ENCODE measurements at places on chromosomes 7 and 10. TPM values are rescaled to one million over a fixed set of nuclear protein-coding genes. Genes with fewer than 3 reads are reported as not detected.

Gene CDK5
- 23.5 TPM for total RNA-seq

- H3K4me1 ChIP-seq: no peaks in the 10 kb centered on the region
- H3K27ac ChIP-seq: no peak overlapping the region
- no peak overlapping the region for H3K4me3 ChIP-seq
These were observed 212.6 kb upstream of the HABP2 start for GRCh38 chr10:113340282-113340681.

Gene WEE2
- total RNA-seq: not detected

DNA sequence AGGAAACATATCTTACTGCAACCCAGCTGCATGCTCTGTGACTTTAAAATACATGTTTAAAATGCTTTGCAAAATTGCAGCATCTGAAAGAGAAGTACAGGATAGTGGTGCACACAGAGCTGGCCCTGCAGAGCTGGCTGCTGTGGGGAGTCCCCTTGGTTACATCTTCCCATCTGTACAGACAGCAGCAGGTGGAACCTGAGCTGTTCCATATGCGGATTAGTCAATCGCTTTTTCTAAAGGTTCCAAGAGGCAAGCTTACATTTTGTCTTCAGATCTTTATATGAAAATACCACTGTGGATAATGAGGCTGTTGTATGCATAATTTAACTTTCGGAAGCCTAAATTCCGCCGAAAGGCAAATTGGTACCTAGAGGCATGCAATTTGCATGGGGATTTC, 444.1 kb downstream of the NRG3 start:
- H3K4me1 ChIP-seq: peaks cover 12% of the 10 kb centered on the region
- H3K27ac ChIP-seq: no peak overlapping the region
- H3K27me3 ChIP-seq: no peaks in the 10 kb centered on the region
- no peak overlapping the region for H3K4me3 ChIP-seq
- no peaks in the 10 kb centered on the region for H3K36me3 ChIP-seq
- no peak for DNase-seq

DNA sequence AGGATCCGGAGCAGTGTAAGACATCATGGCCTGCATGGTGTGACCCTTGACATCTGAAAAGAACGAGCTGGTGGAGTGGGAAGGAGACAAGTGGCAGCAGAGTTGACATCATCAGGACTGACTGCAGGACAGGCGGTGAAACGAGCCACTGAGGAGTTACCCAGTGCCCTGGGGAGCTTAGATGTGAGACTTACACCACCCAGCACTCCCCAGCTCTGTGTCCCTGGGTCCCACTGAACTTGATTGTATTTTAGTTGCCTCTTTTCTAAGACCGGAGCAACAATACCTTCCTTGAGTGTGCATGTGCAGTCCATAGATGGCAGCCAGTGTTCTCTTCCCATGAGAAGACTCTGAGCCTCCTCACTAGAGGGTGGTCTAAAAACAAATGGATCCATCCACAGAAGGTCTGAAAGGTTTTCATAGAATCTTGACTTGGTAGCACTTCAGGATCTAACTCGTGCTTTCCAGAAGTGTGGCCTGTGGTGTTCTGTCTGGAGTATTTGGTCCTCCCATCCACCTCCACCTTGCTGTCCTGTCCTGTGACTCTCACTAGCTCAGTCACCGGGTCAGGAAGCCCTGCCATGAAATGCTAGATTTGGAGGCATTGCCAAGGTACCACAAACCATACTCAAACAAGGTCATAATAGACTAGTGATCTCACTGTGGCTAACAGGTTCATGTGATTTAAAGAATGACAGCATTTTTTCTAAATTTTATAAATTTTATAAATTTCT, 59.0 kb downstream of the IKZF1 start:
- no peak overlapping the region for H3K27ac ChIP-seq
- no peak for DNase-seq
- H3K36me3 ChIP-seq: no peaks in the 10 kb centered on the region
- no peaks in the 10 kb centered on the region for H3K4me1 ChIP-seq

DNA sequence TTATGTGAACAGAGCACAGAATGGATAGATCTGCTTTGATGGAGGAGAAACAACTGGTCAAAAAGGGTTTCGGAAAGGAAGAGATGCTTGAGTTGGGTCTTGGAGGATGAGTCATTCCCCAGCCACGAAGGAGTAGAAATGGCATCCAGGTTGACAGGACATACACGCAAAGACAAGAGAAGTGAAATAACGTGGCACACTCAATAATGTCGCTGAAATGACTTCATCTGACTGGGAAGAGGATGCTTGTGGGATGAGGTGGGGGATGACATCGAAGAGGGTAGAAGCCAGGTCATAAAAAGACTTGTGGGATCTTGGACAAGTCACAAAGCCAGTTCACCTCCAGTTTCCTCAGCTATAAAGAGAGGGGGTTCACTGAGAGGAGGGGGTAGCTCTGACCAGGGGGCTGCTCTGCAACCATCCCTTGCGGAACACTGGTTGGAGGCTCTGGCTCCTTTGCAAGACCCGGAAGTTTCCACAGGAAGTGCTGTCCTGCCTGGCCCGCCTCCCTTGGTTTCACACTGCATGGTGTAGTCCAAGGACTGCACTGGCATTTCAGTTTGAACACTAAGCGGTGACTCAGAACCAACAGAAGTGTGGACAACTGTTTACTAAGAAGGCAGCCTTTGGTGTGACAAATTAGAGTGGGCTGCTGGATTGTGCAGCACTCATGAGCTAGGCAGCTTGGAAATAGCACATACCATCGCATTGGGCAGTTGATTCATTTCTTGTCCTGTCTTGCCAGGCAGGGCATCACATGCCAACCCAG, 189.9 kb upstream of the ADO start:
- no peak overlapping the region for H3K27ac ChIP-seq
- no peak overlapping the region for H3K4me3 ChIP-seq
- no peaks in the 10 kb centered on the region for H3K36me3 ChIP-seq
- peaks cover 8% of the 10 kb centered on the region for H3K4me1 ChIP-seq

Gene TRDMT1
- total RNA-seq: 7.9 TPM

DNA sequence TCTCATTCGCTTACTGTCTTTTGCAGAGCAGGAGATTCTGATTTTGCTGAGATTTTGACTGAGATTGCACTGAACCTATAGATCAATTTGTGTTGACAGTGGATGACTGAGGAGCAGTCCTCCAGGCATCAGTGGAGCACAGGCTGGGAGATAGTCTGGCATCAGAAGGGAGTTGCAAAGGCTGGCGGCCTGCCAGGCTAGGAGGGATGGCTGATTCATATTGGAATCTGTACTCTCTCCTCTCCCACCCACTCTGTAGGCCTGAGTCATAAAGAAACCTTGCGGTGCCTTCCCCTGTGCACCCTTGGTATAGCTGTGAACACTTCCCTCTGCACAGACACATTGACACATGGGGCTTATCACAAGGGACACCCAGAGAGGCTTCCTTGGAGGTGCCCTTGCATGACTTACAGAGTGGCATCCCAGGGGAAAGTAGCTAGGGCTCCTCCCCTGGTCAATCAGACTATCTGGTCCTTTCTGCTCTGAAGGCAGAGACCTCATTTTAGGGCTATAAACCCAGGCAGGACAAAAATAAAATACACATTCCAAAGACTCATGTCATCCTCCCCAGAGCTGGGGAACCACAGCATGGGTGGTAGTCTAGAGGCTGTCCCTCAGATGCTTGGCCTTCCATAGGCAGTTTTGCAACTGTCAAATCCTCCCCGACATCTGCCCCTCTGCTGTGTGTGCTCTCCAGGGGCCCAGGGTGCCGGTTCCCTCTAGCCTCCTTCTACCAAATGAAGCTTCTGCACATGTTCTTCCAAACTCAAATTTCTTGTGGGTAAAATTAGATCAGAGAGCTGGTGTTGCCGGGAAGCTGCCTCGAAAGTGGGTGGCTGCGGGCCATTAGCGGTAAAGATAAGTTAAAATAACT, 37.4 kb upstream of the EEPD1 start:
- H3K36me3 ChIP-seq: no peaks in the 10 kb centered on the region
- H3K4me3 ChIP-seq: peak overlapping the region; percentile 57
- peak overlapping the region; percentile 93 for H3K27ac ChIP-seq
- H3K27me3 ChIP-seq: no peaks in the 10 kb centered on the region

DNA sequence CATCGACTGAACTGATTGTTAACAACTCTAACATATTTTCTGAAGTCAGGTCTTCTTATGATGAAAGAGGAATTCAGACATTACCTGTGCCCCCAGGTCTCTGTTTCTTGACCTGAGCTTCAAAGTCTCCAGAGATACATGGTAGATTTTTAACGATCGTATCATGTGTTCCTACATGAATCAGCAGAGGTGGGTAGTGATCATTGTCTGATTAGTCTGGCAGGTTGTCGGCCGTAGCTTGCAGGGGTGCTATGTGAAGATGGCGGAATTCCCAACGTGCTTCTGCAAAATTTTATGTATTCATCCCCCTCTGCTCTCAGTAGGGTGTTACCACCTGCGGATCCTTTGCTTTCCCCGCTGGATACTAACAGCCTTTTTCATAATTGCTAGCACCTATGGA, 581.9 kb downstream of the GATA3 start:
- no peaks in the 10 kb centered on the region for H3K27me3 ChIP-seq
- peaks cover 14% of the 10 kb centered on the region for H3K4me1 ChIP-seq
- no peak overlapping the region for H3K27ac ChIP-seq
- no peak for DNase-seq
- H3K36me3 ChIP-seq: no peaks in the 10 kb centered on the region
- H3K4me3 ChIP-seq: no peak overlapping the region

Gene MDFIC
- total RNA-seq: 12.5 TPM

GRCh38 chr7:97470726-97471125, 261.2 kb upstream of the TAC1 start:
- DNase-seq: no peak
- no peaks in the 10 kb centered on the region for H3K4me1 ChIP-seq
- no peak overlapping the region for H3K27ac ChIP-seq
- peaks cover 45% of the 10 kb centered on the region for H3K27me3 ChIP-seq

DNA sequence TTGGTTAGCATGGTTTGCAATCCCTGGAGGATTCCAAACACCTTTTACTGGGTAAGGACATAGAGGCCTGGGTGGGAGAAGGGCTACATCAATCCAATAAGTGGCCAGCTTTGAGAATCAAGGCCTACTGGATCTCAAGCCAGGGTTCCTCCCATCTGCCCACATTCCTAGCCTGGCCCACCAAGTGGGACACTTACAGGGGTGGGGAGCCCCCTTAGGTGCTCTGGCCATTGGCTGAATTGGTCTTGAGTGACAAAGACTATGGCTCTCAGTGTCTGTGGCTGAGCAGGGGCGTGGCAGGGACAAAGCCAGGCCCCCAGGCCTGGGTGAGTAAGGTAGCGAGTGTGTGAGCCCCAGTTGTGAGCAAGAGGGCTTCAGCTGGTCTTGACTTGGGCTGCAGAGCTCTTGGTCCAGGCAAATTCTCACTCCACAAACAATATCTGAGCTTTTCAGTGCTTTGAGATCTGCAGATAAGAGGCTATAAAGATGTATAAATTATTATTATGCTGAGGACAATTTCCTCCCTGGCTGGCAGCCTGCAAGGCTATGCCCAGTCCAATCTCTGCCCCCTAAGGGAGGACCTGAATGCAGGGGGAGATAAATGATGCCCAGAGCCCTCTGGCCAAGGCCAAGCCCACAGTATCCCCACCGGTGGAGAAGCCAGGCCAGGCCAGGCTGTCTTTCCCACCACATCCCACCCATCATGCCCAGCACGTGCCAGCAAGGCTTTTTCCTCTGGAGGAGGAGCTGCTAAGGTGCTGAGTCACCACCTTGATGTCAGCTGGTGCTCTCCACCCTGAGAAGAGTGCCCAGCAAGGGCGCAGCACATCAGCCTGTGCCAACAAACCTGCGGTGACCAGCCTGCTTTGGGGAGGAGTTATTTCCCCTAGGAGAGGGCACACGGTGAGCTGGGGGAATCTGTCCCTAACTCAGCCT, 80.7 kb upstream of the DUSP5 start:
- H3K27ac ChIP-seq: peak overlapping the region; percentile 56
- H3K4me3 ChIP-seq: no peak overlapping the region
- peaks cover 16% of the 10 kb centered on the region for H3K36me3 ChIP-seq
- DNase-seq: peak; percentile 65

Gene SCART1
- 2.2 TPM for total RNA-seq

DNA sequence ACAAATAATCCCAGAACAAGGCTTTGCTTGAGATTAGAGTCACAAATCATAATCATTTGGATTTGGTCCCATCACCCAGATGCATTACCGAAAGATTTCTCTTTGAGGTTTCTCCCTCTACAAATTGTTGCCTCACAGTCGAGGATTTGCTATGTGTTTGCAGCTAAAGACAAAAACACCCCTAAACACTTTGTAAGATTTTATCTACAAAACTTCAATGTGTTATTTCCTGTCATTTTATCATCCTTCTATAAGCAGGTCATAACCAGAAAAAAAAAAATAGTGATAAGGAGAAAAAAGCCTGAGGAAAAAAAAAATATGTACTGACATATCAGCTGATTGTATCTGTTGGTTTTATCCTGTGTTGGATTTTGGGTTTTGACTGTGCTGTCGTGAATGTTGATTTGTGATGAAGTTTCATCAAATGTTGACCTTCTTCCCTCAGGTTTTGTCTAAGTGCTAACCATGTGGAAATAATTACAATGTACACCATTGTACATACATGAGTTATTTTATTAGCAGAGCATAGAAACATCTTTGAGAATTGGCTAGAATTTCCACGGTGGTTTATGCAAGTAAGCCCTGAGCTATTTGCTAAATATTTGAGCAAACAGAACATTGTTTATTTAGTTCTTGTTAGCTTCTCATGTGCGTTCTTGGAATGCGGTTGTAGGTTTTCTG, 274.4 kb downstream of the NEBL start:
- no peak overlapping the region for H3K4me3 ChIP-seq
- H3K4me1 ChIP-seq: no peaks in the 10 kb centered on the region
- no peaks in the 10 kb centered on the region for H3K36me3 ChIP-seq

Gene ZNF33B
- total RNA-seq: 16.9 TPM

- no peak overlapping the region for H3K27ac ChIP-seq
- no peaks in the 10 kb centered on the region for H3K4me1 ChIP-seq
- no peaks in the 10 kb centered on the region for H3K36me3 ChIP-seq
- no peaks in the 10 kb centered on the region for H3K27me3 ChIP-seq
- DNase-seq: no peak
These were observed 262.5 kb upstream of the SORCS1 start for GRCh38 chr10:107427016-107427415.

DNA sequence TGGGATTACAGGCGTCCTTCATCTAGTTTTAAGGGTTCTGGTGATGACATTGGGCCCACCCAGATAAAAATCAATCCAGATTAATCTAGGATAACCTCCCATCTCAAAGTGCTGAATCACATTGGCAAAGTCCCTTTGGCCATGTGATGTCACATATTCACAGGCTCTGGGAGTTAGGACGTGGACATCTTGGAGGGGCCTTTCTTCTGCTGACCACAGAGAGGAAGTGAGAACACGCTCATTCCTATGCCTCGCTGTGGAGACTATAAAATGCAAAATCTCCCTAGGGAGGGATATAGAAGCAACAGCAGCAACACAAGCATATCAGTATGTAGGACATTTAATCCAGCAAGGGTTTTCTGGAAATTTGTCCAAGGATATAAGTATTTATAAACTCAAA, 266.0 kb upstream of the PITRM1 start:
- H3K27ac ChIP-seq: no peak overlapping the region
- DNase-seq: no peak
- no peak overlapping the region for H3K4me3 ChIP-seq
- no peaks in the 10 kb centered on the region for H3K4me1 ChIP-seq
- no peaks in the 10 kb centered on the region for H3K36me3 ChIP-seq
